Activated naive CD4-positive, alpha-beta T cell treated with anti-CD3 and anti-CD28 coated beads, Interleukin-2, amount 10 ng/mL, durations not matched to agents 7 days and 5 days (primary cell): ENCODE measurements at places on chromosomes 5 and 9.

DNA sequence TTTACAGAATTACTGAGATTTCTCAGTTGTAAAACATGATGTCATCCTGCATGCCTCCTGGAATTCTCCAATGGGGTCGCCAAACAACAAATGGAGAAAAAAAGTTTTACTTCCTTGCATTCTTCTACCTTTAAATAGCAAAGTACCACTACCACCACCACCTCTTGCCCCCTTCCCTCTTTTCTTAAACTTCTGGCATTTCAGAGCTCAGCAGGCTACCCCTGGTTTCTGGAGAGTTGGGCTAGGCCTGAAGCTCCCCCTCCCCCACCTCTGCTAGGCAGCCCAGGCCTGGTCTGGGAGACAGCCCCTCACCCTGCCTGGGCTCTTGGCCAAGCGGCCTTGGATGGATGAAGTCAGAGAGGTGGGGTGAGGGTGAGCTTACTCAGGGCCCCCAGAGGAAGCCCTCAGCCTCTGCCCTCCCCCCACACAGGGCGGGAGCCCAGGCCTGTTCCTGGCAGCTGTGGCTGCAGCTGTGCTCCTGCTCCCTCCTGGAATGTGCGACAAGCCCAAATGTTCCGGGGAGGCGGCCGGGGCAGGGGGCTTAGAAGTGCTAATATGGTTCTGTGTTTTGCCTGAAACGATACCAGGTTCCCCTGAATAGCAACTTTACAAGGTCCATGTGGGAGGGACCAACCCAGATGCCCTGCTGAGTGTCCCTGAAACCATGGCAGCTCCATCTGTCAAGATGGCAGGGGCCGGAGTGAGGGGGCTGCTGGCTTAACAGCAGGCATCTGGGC, 6.0 kb upstream of the CCIN start:
- DNase-seq: no peak
- H3K27ac ChIP-seq: no peak overlapping the region
- H3K4me3 ChIP-seq: no peak overlapping the region
- peaks cover 16% of the 10 kb centered on the region for H3K36me3 ChIP-seq
- peaks cover 28% of the 10 kb centered on the region for H3K4me1 ChIP-seq

GRCh38 chr5:334903-335739, 13.6 kb downstream of the AHRR start:
- H3K4me1 ChIP-seq: peaks cover 46% of the 10 kb centered on the region
- no peak overlapping the region for H3K4me3 ChIP-seq
- peak overlapping the region; percentile 21 for H3K27ac ChIP-seq
- H3K36me3 ChIP-seq: peaks cover 14% of the 10 kb centered on the region
- DNase-seq: no peak
- H3K27me3 ChIP-seq: no peaks in the 10 kb centered on the region

DNA sequence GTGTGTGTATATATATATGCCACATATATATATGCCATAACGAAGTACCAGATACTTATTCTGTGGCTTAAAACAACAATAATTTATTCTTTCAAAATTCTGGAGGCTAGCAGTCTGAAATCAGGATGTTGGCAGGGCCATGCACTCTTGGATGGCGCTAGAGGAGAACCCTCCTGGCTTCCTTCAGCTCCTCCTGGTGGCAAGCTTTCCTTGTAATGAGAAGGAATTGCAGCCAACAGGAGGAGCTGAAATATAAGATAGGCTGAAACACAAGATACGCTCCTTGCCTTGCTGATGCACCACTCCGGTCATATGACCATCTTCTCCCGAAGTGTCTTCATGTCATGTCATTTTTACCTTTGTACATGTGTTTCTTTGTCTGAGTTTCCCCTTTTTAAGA, 368.1 kb upstream of the CTNND2 start:
- no peak overlapping the region for H3K27ac ChIP-seq
- DNase-seq: no peak
- H3K27me3 ChIP-seq: no peaks in the 10 kb centered on the region

GRCh38 chr5:54965806-54966205, 19.6 kb downstream of the ESM1 start:
- H3K4me1 ChIP-seq: peaks cover 4% of the 10 kb centered on the region
- no peak overlapping the region for H3K27ac ChIP-seq
- peaks cover 8% of the 10 kb centered on the region for H3K27me3 ChIP-seq

DNA sequence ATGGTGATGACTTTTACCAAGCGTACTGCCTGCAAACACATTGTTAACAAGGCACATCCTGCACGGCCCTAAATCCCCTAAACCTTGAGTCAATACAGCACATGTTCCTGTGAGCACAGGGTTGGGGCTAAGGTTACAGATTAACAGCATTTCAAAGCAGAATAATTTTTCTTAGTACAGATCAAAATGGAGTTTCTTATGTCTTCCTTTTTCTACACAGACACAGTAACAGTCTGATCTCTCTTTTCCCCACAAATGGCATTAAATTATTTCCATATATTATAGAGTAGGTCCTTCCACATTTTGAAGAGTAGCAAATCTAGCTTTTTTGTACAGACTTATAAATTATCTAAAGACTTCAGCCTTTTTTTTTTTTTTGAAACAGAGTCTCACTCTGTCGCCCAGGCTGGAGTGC, 1.6 kb upstream of the TMEM141 start:
- no peak overlapping the region for H3K4me3 ChIP-seq
- H3K4me1 ChIP-seq: peaks cover 41% of the 10 kb centered on the region
- no peak overlapping the region for H3K27ac ChIP-seq
- no peaks in the 10 kb centered on the region for H3K36me3 ChIP-seq
- DNase-seq: no peak
- peaks cover 9% of the 10 kb centered on the region for H3K27me3 ChIP-seq

DNA sequence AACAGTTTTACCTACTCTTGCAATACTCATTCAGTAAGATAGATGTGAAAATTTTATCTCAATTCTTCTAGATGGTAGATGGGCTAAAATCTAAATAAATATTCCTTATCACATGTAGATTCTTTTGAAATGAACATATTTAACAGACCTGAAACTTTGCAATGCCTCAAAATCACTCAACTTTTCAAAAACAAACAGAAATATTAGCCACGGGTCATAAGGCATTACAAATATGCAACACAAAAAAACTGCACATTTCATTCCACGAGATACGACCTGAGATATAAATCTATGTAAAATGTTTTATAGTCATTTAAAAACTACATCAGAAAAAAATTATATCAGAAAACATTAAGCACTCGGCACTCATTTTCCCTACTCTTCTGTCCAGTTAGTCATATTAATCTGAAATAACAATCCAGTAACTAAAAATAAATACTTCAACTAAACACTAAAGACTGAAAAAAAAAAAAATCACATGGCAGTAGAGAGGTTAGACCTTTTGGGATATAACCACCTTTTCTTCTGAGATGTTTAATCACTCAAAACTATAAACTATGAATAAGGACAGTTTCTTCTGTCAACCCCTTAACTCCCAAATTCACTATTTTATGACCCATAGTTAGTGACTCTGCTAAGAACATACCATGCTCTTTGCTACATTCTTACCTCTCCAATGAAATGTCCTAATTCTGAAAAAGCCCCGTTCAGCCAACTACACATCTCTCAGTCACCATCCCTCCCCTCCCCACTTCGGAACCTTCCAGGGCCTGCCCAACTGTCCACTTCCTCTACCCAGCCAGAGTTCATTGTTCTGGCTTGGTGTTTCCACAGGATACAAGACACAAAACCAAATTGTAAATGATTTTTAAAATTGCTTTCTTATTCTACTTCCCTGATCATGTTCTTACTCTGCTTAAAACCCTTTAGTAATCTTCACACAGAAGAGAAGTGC, 6.4 kb downstream of the HOMER1 start:
- H3K4me1 ChIP-seq: peaks cover 10% of the 10 kb centered on the region
- H3K4me3 ChIP-seq: no peak overlapping the region

- H3K36me3 ChIP-seq: no peaks in the 10 kb centered on the region
- no peak overlapping the region for H3K4me3 ChIP-seq
- no peak for DNase-seq
- H3K27me3 ChIP-seq: peaks cover 23% of the 10 kb centered on the region
- no peak overlapping the region for H3K27ac ChIP-seq
Measured at GRCh38 chr9:126420135-126420534, 93.5 kb downstream of the MVB12B start.

- no peak overlapping the region for H3K27ac ChIP-seq
- peaks cover 18% of the 10 kb centered on the region for H3K36me3 ChIP-seq
- no peak overlapping the region for H3K4me3 ChIP-seq
- no peak for DNase-seq
- peaks cover 47% of the 10 kb centered on the region for H3K4me1 ChIP-seq
- no peaks in the 10 kb centered on the region for H3K27me3 ChIP-seq
Measured at GRCh38 chr5:50447941-50448340, 6.9 kb upstream of the EMB start.

DNA sequence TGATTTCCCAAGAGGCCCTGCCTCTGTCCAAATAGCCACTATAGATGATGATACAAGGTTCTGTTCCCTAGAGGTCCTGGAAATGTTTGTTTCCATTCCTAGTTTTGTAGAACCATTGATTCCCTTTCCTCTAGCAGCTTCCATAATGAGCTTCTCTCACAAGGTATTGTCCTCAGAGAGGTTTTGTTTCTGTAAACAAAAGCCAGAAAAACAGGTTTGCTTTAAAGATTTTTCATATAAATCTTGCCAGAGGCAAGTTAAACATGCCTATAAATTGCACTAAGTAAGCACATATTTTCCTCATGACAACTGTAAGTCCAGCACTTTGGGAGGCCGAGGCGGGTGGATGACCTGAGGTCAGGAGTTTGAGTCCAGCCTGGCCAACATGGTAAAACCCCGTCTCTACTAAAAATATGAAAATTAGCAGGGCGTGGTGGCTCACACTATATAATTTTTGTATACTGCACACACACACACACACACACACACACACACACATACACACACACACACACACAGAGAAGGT, 1787.7 kb downstream of the EFNA5 start:
- H3K27me3 ChIP-seq: no peaks in the 10 kb centered on the region
- H3K27ac ChIP-seq: no peak overlapping the region
- H3K36me3 ChIP-seq: no peaks in the 10 kb centered on the region
- DNase-seq: no peak

DNA sequence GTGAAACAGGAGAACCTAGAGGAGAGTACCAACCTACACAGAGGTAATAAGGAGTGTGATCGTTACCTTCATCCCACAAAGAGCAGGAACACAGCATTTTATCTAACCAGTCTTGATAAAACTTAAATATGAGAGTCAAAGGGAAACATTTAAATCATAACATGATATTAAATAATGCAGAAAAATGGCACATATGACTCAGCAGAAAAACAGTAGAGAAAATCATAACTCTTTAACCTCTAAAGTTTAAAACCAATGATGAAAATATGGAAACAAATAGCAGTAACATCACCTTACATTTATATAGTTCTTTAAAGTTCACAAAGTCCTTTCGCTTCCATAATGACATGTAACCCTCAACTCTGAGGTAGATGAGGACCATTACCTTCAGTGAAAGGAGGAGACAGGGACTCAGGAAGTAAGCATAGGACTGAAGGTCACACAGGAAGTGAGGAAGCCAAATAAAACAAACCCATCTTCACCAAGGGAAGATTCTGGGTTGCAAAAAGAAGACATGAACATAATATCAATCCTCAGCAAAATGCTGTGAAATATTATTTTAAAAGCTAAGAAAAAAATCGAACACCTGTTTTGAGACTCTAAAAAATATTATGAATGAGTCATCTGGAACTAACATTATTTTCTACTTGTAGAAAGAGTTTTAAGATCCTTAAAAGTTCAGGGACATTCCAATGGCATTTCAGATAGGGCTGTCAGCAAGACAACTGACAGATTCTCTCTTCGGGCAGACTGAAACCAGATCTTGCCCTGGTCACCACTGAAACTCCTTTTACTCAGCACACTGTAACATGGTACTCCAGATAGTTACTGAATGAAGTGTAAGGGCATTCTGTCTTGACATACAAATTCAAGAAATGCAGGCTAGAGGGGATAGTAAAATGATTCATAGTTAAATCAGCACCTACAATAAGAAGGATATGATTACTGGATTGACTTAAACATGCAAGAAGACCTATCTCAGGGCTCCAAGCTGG, 148.5 kb downstream of the EPB41L4A start:
- no peaks in the 10 kb centered on the region for H3K4me1 ChIP-seq
- H3K4me3 ChIP-seq: no peak overlapping the region
- H3K27me3 ChIP-seq: no peaks in the 10 kb centered on the region
- DNase-seq: no peak
- no peaks in the 10 kb centered on the region for H3K36me3 ChIP-seq

DNA sequence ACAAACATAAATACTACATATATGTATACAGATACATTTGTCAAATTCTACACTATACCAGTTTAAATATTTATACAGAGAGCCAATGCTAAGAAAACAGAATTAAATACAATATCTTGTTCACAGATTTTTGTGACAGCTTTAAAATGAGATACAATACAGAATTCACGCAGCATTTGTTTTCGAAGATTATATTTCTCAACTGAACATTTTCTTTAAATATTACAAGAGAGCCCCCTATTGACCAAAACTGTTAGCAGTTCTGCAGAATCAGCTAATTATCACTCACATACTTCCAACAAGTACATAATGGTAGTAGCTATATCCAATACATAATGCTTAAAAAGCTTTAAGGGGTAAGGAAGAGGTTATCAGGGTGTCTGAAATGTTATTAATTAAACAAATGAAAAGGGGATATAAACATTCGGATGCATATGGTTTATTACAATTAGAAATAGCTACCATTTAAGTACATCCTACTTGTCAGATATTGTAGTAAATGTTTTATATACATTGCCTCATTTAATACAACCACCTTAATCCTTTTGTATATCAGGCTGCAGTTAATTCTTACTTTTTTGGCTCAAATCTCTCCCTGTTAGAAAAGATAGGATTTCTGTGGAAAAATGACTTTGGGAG, 31.7 kb downstream of the ZDHHC21 start:
- H3K36me3 ChIP-seq: peaks cover 13% of the 10 kb centered on the region
- H3K4me3 ChIP-seq: no peak overlapping the region
- no peaks in the 10 kb centered on the region for H3K27me3 ChIP-seq
- no peak for DNase-seq
- no peak overlapping the region for H3K27ac ChIP-seq

DNA sequence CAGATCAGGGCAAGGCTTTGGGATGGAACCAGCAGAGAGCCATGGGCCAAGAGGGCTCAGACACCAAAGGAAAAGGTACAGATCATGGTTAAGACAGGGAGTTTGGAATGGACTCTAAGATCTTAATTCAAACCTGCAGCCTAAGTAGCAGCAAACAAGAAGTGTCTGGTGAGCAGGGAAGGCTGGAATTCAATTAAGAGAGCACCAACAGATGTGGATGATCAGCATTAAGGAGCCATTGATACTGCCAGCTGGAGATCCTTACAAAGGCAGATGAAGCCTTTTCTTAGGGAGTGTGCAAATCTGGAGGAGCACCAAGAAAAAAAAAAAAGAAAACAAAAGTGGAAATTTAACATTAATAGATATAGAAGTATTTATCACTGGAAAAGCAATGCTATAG, 516.8 kb downstream of the RASEF start:
- no peaks in the 10 kb centered on the region for H3K4me1 ChIP-seq
- H3K36me3 ChIP-seq: no peaks in the 10 kb centered on the region
- H3K4me3 ChIP-seq: no peak overlapping the region
- no peak for DNase-seq
